ENCODE measurements at places on chromosomes 3 and 15.

DNA sequence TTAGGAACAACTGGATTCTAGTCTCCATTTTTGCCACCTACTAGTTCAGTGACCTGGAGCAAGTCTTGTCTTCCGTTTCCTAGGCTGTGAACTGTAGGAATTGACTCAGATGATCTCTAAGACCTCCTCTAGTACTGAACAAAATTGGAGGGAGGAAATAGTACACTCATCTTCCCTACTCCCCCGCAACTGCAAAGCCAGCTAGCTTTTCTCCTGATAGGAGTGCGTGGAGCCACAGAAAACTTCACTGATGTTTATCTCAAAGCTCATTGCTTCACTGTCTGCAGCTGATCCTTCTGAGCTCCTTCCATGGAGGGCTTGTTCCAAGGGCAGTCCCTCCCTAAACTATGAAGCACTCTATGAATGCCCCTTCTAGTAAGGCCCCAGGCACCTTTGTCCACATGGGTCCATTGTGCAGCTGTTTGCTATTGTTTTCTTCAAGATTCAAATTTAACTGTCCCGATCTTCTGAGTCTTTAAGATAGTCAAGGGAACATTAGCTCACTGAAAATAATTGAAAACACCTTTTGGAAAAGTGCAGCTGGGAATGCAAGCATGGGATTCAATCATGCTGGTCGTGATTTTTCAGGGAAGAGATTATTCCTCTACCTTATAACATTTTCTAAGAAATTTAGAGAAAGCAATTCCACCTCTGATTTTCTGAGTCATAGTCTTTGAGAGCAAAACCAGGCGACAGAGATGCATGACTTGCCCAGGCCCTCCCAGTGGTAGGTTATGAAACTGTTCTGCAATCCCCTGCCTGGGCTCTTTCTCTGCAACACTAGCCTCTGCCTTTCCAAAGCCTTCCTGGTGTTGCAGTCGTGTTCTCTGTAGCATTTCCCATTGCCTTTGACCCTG lies 24.3 kb downstream of the FILIP1L start:
- no peaks in the 10 kb centered on the region for H3K4me1 ChIP-seq
- H3K36me3 ChIP-seq, result no peaks in the 10 kb centered on the region
- DNase-seq, result no peak
- H3K27ac ChIP-seq, result no peak overlapping the region
- no peaks in the 10 kb centered on the region for H3K27me3 ChIP-seq

GRCh38 chr3:40585381-40586016 lies 60.7 kb downstream of the ZNF621 start:
- H3K4me1 ChIP-seq, result no peaks in the 10 kb centered on the region
- DNase-seq, result no peak
- no peaks in the 10 kb centered on the region for H3K27me3 ChIP-seq
- no peaks in the 10 kb centered on the region for H3K36me3 ChIP-seq

- no peaks in the 10 kb centered on the region for H3K27me3 ChIP-seq
- H3K4me1 ChIP-seq, result no peaks in the 10 kb centered on the region
- no peak for DNase-seq
- no peaks in the 10 kb centered on the region for H3K36me3 ChIP-seq
- H3K27ac ChIP-seq, result no peak overlapping the region
These were observed 30.2 kb downstream of the RNU5B-1 start for GRCh38 chr15:65334586-65335231.

- no peak overlapping the region for H3K27ac ChIP-seq
- H3K4me1 ChIP-seq, result peaks cover 4% of the 10 kb centered on the region
- no peak overlapping the region for H3K4me3 ChIP-seq
- no peaks in the 10 kb centered on the region for H3K36me3 ChIP-seq
These were observed 5.9 kb downstream of the CYP19A1 start for GRCh38 chr15:51332206-51333147.
